GM13977 (cell line): ENCODE measurements at places on chromosomes 2 and 18.
A peak's percentile ranks its signal among the peaks of the same experiment; 100 is the strongest.

- peak; percentile 36 for DNase-seq
These were observed at the start of gene ZSWIM2 for GRCh38 chr2:186848873-186849578. Gene ZSWIM2, minus strand, starts transcription at chr2:186849170. Its CDS starts 40 bp downstream, at chr2:186849130.

DNA sequence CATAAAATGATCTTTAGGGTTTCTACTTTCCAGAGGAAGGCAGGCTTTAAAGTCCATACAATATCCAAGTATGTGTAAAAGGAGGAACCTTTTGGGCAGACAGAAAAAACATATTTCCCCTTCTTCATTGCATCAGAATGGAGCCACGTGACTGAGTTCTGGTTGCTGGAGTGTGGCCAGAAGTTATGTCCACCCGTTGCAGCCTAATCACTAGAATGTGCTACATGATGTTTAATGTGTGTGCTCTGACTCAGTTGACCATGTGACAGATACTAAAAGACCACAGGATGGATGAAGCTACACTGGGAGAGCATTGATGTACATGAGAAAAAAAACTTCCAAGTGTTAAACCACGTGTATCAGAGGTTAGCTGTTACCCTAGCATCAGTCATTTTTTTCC is 460.9 kb downstream of the RIT2 start:
- no peak for DNase-seq

DNA sequence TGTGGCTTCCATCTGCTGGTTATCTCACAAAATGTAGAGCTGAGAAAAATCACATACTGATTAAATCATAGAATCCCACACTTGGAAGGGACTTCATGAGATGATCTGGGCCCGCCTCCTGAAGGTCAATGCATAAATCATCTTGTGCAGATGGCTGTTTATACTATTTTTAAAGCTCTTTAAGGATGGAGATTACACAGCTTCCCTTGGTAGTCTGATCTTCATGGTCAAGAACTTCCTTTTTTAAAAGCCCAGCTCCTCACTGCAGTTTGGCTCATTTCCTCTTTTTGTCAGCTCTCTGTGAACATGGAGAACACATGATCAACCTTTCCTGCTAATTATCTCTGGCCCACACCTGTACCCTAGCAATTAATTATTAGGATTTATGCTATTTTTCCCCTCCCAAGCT is 25.9 kb downstream of the GCG start:
- DNase-seq: peak; percentile 31

DNA sequence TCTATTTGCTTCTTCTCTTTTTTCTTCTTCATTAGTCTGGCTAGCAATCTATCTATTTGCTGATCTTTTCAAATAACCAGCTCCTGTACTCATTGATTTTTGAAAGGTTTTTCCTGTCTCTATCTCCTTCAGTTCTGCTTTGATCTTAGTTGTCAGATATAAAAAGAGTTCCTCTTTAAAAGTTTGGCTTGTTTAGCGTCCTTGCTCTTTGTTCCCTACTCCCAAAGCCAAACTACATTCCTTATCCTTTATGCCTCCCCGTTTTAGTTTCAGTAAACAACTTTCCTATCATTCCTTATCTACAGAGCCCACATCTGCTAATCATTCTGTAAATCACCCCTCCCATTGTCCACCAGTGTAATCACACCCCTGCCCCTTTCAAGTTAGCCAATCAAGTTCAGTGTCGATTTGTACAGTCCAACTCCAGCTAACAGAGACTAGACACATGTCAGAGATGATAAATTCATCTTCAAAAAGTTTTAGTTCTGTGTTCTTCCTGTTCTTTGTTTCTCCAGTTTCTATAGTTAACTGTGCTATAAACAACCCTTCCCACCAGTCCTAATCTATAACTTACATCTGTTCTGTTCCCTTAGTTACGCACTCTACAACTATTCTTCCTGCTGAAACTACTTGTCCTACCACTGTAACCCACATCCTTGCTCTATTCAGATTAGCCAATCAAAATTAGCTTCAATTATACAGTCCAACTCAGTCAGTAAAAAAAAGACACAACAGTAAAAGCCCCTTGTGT is 44.4 kb downstream of the TFPI start:
- DNase-seq: no peak

DNA sequence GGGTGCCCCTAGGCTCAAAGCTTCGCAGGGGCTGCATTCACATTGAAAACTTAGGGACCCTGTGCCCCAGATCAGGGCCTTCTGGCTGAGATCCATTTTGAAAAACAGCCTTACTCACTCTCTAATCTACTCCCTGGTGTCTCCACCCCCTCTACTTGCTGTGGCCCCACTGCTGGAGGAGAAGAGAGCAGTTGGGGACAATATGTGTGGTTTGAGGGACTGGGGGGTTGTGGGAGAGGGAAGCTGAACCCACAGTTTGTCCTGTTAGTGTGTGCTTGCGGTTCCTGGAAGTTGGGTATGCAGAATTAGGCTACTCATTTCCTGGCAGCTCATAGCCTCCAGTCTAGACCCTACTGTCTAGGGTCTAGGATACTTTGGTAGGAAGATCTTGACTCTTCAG is 211.4 kb downstream of the PRKCE start:
- no peak for DNase-seq

GRCh38 chr18:79770826-79771225 is 26.9 kb upstream of the KCNG2 start:
- DNase-seq: no peak

DNA sequence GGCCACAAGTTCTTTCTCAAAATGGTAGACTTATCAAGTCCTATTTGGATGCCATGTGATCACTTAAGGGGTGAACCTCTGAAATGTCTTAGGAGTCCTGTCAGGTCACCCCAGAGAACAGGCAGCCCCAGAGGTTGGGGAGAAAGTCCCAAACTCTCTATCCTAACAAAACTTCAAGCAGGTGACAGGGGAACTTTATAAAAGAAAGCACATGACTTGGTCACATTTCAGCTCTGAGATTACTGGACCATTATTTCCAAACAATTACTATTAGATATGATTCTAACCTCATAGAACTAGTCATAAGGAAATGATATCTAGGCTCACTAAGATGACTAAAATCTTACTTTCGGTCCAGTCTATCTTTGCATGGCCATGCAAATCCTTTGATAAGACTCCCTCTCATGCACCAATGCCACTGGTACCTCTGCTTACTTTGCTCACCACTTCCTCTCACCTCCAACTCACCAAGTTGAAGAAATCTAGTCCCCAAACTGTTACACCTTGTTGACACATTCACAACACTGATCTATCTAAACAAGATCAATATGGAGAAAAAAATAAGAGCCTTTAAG is 107.0 kb downstream of the GALNT14 start:
- DNase-seq: peak; percentile 44

DNA sequence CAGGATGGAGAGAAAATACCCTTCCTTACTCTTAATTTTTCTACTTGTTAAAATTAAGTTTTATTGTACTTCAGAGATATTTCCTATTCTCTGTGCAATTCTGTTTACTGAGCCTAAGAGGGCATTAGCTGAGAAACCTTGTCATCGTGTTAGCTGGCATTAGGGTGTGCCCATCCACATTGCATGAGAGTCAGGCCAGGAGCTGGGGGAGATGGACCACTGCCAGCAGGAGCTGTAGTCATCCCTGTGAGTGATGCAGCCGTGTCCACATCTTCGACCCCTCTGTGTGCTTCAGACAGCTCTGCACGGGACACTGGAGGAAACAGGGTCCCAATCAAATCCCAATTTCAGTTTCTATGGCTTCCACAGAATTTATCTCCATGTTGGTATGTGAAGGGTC is 34.2 kb downstream of the ABCA12 start:
- DNase-seq: no peak

GRCh38 chr18:65326805-65327204 is 424.0 kb upstream of the CDH7 start:
- no peak for DNase-seq

DNA sequence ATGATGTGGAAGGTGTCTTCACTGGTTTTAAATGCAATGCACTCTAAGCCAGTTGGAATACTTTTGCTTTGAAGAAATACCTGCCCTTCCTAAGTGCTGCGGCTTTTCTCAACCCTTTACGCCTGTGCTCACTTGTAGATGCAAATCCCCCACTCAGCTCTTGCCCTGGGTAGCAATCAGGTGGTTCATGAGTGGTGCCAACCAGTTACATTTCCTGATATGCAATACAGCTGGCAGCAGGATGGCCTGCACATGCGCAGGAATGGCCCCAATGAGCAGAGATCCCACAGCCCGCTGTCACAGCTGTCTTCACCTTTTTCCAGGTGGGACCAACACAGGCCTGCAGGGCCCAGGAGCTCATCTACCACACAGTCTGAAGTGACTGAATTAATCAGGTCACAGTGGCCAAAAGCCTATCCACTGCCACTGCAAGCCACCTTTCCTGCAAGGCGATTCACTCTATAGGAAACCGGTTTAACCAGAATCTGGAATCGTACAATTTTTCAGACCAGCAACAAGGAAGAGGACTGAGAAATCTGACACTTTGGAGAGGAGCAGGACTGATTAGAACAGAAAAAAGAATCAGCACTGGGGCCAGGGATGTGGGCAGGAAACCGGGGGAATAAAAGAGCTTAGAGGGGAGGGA is 247.8 kb downstream of the MYT1L start:
- no peak for DNase-seq

GRCh38 chr2:227125506-227125905 is 38.5 kb downstream of the COL4A4 start:
- DNase-seq: no peak

- DNase-seq: no peak
These were observed 277.5 kb downstream of the AFF3 start for GRCh38 chr2:99864561-99865553.

DNA sequence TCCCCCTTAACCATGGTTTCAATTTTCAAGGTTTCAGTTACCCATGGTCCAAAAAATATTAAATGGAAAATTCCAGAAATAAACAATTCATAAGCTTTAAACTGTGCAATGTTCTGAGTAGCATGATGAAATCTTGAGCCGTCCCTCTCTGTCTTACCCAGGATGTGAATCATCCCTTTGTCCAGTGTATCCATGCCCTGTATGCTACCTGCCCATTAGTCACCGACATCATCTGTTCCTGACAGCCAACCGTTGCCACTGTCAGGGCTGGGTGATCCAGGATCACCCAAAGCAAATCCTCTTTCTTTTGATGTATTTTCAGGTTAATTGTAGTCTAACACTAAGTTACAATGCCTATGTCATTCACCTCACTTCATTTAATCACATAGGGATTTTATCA is 15.7 kb upstream of the OLA1 start:
- DNase-seq: no peak

DNA sequence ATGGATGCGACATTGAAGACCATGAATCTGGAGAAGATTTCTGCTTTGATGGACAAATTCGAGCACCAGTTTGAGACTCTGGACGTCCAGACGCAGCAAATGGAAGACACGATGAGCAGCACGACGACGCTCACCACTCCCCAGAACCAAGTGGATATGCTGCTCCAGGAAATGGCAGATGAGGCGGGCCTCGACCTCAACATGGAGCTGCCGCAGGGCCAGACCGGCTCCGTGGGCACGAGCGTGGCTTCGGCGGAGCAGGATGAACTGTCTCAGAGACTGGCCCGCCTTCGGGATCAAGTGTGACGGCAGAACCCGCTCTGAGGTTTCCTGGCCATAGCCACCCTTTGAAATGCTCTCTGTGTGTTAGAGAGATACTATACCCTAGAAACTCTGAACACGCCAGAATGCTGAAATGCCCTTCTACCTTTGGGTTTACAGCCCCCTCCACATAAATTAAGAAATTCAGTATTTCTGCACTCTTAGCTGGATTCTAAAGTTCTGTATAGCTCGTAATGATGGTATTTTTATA is 659 bp downstream of the CHMP1B start:
- DNase-seq: no peak

- DNase-seq: peak; percentile 47
These were observed 95.2 kb downstream of the POLE4 start for GRCh38 chr2:75053484-75054112.

DNA sequence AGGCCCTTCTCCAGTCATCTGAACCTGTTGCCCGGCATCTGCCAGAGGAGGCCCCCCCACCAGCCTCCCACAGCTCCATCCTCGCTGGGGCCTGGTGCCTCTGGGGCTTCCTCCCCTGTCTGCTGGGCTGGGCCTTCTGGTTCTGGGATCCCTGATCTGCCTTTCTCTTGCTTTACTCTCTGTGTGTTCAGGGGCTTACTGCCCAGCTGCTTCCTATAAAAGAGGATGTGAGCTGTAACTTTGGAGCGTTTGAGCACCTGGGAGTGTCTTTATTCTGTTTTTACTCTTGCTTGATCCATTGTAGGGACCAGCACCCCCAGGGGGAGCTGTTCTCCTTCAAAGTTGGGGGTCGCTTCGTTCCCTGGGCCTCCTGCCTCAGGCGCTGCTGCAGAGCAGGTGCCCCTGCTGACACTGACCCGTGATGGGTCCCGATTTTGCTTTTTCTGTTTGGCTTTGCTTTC is 23.1 kb upstream of the FAHD2A start:
- no peak for DNase-seq

DNA sequence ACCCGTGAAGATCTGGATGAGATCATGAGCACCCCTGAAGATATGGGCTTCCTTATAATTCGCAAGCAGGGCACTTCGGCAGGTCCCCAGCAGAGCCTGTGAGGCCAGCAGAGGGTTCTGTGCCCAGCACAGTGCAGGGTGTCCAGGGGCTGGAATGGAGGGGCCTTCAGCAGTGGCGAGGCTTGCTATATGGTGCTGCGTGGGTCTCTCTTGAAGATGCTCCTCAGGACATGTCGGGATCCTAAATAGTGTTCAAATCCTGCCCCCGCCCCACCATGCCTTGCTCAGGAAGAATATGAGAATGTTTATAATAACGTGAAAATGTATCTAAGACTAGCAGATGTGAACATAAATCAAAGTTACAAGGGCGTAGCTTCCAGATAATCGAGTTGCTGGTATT is 60.3 kb upstream of the RBM44 start:
- no peak for DNase-seq

DNA sequence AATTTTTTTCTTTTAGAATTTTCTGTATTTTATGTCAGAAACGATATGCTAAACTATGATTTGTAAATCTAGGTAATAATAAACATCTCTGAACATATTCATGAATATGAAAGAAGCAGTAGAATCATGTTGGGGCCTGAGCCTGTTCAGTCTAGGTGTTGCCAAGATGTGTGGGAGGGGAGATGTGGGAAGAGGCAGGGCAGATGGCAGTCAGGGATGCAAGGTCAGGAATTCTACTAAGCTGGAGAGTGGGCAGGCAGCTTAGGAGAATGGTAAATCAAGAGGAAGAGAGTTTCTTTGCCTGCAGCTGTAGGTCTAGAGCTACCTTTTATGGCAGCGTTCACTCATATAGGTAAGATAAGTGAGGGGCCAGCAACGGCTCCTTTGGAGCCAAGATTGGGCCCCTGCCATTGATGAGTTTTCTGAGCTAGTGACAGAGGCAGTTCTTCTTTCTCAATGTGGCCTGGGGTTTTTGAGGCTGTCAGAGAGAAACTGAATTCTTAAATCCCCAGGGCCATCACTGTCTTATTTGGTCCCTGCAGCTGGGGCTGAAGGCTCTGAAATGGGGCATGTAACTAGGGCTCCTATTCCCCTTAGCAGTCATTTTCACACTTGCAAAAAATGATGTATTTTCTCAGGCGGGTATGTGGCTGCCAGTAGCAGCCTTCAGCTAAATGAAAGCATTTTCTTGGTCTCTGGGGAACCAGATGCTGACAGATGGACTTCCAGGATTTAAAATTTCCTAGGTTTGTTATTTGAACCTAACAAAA is 232.8 kb downstream of the PIK3C3 start:
- DNase-seq: peak; percentile 6
